ENCODE measurements at places on chromosomes 4 and X.

DNA sequence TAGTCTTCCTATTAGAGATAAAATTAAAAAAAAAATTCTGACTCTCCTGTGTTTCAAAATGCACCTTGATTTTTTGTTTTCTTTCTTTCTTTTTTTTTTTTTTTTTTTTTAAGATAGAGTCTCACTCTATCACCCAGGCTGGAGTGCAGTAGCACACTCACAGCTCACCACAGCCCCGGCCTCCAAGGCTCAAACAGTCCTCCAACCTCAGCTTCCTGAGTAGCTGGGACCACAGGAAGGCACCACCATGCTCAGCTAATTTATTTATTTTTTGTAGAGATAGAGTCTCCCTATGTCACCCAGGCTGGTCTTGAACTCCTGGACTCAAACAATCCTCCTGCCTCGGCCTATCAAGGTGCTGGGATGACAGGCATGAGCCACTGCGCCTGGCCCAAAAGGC, 41.1 kb upstream of the TMEM184C start:
- DNase-seq = no peak

DNA sequence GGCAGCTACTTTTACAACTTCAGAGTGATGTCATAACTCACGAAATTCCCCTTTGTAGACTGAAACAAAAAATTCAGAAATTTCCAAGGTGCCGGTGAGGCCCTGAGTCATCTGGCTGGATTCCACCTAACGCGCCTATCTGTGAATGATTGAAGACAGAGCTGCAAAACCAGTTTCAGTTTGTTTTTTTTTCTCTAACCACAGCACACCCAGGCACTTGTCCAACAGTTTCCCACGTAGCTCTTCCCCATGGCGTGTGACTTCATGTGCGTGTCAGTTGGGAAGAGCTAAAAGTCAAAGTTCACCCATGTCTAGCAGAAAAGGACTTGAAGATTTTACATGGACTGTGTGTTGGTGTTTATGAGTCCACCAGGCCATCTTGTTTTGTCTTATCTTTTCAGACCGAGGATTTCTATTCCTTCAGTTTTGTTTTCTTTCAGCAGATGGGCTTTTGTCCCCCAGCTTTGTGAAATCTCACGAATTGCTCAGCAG, 16.4 kb downstream of the TCEANC start:
- peak; percentile 95 for DNase-seq

DNA sequence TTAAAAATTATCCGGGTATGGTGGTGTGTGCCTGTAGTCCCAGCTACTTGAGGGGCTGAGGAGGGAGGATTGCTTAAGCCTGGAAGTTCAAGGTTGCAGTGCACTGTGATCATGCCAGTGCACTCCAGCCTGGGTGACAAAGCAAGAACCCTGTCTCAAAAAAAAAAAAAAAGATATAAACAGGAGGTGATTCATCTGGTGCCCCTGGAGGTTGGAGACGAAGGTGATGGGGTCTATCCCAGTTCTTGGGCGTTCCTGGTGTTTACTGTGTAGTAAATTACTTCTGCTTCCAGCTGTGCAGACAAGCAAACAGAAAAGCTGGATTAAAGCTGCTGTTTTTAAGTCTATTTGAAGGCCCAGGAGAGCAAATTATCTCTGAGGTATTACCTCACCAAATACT, 19.9 kb downstream of the GPKOW start:
- no peak for DNase-seq

- DNase-seq = no peak
Observed at GRCh38 chrX:39677585-39677977, 420.2 kb downstream of the BCOR start.

- peak; percentile 9 for DNase-seq
Observed at GRCh38 chr4:1171311-1172227, 814 bp downstream of the SPON2 start.

- peak; percentile 51 for DNase-seq
Observed at GRCh38 chr4:182238355-182238931, 4.8 kb upstream of the TENM3 start.

GRCh38 chrX:10040961-10041360, 73.8 kb downstream of the CLDN34 start:
- no peak for DNase-seq

DNA sequence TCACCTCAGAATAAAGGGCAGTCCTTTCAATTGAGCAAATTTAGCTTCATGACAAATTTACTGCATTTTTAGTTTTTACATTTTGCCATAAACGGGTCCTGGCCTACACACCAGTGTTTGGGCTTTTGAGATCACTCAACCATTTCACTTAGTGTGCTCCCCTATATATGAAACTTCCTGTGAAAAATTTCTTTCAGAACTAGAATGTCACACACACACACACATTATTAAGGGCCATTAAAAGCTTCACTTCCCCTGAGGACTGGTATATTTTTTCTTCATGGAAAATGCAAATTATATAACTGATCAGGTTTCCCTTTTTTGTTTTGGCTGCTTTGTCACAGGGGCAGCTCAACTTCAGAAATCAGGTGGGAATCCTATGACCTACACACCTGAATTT, 206.5 kb downstream of the ENOX2 start:
- DNase-seq = no peak

DNA sequence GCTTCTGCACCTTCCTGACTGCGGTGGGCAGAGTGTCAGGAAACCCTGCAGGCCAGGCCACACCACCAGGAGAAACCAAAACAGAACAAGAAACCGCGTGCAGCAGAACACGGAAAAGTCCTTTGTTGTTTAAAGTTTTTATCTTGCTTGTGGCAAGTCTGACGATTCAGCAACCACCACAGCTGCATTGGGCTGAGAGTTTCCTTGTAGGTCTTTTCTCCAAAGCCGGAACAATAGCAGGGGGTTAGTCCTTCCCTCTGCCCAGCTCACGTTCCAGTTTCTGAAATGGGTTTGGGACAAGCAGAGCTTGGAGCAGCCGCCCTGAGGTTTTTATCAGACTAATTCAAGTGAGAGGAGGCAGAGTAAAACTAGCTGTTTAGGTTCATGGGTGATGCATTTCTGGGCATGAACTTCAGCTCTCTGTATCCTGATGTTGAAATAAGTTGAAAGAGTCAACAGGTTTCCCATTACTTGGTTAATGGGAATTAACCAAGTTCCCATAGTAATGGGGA, 216.9 kb downstream of the PTTG2 start:
- DNase-seq = peak; percentile 46

DNA sequence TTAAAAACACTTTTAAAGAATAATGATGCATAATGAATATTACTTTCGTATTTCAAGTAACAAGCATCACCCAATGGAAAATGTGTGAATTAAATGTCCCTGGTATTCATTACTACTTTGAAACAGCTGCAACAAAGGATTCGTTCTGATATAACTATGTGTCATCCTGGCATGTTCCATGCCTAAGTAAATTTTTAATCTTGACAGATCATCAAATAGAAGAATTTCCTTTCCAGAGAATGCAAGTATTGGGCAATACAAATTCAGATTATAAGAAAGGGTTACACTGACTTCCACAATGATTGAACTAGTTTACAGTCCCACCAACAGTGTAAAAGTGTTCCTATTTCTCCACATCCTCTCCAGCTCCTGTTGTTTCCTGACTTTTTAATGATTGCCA, 105.3 kb downstream of the SPCS3 start:
- peak; percentile 69 for DNase-seq

DNA sequence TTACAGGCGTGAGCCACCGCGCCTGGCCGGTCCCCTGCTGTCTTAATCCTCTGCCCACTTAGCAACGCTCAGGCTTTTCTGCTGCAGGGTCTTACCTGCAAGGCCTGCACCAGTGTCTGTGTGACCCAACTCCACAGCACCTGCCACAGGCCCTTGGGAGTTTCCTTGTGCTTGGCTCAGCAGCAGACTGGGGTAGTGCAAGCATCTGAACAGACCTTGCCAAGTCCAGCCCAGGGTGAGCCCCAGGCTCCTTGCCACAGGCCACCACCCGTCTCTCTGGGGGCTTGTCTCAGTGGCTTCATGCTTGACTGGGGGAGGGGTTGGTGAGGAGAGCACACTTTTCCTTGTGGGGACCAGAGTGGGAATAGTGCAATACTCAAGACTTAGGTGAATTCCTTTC, 87.0 kb downstream of the FAM193A start:
- DNase-seq = no peak

GRCh38 chr4:150943126-150943525, 72.0 kb downstream of the LRBA start:
- DNase-seq = no peak

- DNase-seq = no peak
Observed at GRCh38 chr4:69497076-69497475, 1.4 kb upstream of the UGT2B4 start.

DNA sequence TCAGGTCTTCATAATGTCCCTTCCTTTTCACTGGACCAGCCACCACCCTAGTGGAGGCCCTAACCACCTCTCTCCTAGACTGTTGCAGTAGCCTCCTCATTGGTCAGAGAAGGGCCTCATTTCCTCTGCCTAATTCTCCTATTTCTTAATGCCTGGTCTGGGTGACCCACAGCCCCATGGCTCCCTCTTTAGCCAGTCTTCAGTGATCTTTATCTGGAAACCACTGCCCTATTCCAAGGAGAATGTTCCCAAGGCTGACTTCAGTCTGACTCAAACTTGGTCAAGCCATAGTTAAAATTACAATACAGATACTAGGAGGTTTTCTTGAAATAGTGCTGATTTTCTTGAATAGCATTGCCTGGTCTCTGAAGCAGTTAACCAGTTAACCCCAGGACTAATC, 53.6 kb upstream of the PRPS1 start:
- DNase-seq = peak; percentile 7

DNA sequence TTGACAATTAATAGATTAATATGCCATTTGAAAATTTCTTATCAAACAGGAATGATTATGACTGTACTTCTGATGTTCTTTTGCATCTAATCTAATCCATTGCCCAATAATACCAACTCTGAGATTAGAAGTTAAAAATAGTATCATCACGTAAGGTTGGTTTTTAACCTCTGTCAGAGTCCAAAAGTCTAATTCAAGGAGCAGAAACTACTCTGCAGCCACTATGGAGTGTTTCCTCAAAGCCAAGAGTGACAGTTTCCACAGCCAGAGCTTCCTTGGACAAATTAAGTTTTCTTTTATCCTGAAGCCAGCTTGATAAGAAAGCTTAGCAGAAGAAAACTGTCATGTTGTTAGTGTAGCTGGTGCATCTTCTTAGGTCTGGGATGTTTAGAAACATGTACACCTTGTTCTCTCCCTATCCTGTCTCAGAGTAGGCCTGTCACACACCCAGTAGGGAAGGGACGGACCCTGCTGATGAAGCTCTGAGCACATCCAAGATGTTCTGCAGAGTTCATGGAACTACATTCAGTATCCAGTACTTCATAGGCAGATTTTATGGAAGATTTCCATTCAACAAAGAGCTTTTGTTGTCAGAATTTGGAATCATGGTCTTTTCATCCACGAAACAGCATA, 20.4 kb upstream of the PI4K2B start:
- DNase-seq = no peak

GRCh38 chr4:104859601-104860237, 287.0 kb upstream of the TET2 start:
- no peak for DNase-seq

DNA sequence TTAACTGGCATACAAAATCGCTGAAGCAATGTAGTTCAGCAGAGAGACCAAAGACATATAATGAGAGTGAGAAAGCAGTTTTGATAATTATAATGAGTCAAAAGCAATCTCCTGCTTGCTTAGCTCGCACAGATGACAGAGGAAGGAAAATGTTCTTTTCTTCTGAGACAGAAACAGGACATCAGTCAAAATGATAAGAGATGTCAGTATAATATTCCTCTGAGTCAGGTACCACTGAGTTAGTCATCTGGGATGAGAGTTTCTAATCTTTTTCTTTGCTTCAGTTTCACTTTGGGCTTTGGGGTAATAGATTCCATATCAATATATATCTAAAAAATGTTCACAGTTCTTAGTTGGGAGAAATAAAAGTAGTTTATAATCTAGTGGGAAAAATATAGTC, 387.2 kb downstream of the PCDH7 start:
- no peak for DNase-seq

GRCh38 chr4:155809835-155810234, 51.0 kb downstream of the GUCY1B1 start:
- peak; percentile 83 for DNase-seq

- peak; percentile 17 for DNase-seq
Observed at GRCh38 chrX:320126-320783, 1.7 kb upstream of the GTPBP6 start.

- DNase-seq = no peak
Observed at GRCh38 chr4:29459926-29460325, 1260.2 kb upstream of the PCDH7 start.

DNA sequence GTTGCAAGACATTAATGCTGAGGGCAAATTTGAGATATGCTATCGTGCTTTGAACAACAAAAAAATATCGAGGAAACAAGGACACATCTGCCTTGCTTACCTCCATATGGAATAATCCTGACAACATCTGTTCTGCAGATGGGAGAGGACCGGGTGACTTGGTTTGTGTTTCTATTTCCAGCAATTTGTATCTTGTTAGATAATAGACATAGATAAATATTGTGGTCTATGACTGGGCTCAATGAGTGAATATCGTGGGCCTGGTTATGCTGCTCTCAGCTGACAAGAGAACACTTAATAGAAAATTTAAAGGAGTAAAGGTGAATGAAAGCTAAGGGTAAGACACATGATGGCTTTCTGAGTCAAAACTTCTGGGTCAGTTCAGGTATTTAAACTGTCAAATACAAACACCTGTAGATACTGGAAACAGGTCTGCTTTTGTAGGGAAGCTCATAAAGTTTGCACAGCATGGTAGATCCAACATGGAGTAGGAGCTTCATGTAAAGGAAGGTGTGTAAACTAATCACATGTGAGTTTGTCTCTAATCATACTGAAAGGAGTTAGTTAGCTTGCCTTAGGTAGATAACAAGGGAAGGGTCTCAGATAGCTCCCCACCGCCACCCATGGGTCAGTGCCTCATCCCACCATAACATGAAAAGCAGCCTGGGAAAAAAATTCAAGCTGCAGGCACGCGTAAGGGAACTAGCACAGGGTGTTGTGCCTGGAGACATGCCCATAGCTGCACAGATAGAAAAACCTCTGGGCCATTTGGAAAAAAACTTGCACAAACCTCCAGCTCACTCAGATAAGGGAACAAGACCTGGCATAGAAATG, 904.1 kb upstream of the EPHA5 start:
- no peak for DNase-seq

DNA sequence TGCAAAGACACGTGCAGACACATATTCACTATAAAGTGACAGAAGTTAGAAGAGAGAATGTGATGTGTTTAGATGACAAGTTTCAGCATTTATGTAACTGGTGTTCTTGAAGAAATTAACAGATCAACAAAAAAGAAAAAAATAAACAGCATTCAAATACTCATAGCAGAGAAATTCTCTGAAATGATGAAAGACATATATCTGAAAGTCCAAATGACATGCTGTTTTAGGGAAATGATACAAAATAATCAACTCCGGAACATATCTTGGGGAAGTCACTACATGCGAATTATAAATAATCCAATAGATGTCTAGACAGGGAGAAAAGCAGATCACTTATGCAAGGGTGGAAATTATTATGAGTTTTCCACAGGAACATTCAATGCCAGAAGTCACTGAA, 146.0 kb downstream of the SPANXN4 start:
- DNase-seq = no peak
